NCI-H1436 treated with DMSO at 0.1 percent for 48 hours (cell line): ENCODE measurements at places on chromosomes 16 and 17.

DNA sequence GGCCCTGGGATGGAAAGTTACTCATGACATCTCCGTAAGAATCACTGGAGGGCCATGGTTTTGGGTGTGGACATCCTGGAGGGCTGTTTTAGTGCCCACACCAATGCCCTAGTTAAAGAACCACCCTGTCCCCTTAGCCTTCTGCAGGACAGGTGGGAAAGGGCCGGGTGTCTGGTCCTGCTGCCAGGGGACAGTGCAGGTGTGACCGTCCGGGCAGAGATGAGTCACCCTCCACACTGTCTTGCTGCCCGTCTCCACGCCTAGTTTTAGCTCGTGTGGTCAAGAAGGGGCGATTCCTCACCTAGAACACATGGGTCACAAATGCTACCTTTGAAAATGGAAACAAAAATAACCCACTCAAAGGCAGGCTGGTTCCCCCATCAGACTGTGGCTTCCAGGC lies 17.0 kb downstream of the CEP295NL start:
- DNase-seq, result no peak

DNA sequence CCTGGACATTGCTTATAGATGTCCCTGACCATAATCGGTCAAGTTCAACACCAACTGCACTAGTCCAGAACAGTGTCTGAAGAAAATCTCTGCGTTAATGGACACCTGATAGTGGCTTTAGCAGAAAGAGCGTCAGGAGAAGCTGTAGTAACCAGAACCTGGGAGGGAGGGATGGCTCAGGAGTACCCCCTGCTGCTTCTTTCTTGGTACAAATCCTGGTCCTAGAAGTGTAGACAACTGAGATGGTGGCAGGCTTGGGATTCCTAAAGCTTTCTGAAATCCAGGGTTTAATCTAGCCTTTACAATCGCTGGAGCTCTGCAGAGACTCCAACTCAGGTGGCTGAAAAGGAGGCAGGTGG lies 5.4 kb downstream of the MAP3K14 start:
- DNase-seq, result no peak

- no peak for DNase-seq
Observed at GRCh38 chr16:7086822-7087616, 245.6 kb upstream of the RBFOX1 start.

DNA sequence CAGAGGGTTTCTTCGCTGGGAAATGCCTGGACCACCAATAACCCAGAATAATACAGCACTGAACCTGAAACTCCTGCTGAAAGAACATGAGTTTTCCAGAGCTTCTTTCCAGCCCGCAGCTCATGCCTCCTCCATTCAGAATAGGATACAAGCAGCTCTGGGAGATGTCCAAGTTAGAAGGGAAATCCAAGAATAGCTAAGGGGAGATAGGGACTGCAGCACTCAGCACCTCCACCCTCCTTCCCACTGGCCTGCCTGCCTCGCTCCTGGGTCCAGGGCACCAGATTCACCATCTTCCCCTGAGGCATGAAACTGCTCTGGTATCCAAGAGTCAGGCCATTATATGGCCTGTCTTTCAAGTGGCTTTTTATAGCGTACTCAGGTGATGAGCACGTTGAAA lies 4.1 kb downstream of the KRT31 start:
- no peak for DNase-seq

GRCh38 chr16:4615384-4616046 lies 827 bp upstream of the UBALD1 start:
- DNase-seq, result no peak

- DNase-seq, result no peak
Observed at GRCh38 chr16:3413730-3414379, 12.8 kb downstream of the ZNF174 start.

DNA sequence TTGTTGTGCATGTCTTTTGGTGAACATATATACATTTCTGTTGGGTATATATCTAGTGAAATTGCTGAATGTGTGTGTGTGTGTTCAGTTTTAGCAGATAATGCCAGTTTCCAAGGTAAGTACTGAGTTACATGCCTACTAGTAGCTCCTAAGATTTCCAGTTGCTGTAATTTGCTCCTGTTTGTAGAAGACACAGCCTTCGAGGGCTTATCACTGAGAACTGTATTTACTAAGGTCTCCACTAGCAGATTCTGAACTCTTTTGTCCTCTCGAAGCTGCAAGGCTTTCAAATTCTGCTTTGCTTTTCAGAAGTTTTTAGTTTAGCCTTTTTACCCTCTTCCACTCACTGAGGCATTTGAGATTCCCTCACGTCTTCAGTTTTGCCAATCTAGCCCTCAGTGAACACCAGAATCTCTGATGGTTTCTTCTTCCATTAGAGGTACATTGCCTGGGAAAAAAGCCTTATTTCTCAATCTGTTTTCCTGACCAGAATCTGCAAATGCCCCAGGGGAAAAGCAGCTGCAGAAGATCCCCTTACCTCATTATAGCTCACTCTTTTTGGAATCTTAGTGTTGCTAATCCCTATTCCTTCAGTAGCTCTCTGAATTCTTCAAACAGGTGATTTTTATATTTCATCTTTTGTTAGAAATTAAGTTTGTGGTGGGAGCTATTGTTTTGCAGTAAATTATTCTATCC lies 52.9 kb downstream of the NF1 start:
- no peak for DNase-seq

DNA sequence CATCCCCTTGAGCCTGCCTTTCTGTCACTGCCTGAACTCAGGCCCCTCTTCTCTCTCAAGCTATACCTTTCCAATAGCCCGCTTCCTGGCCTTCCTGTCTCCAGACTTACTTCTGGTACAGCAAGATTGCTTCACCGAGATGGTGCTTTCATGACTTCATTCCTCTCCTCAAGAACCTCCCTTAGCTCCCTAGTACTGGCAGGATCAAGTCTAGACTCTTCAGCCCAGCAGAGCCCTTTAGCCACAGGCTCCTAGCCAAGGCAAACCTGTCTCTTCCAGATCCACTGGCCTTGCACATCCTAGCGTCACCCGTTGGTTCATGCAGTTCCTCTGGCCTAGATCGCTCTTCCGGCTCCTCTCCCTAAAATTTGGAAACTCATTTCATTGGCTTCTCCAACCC lies 6.4 kb upstream of the ATP2A3 start:
- DNase-seq, result no peak

DNA sequence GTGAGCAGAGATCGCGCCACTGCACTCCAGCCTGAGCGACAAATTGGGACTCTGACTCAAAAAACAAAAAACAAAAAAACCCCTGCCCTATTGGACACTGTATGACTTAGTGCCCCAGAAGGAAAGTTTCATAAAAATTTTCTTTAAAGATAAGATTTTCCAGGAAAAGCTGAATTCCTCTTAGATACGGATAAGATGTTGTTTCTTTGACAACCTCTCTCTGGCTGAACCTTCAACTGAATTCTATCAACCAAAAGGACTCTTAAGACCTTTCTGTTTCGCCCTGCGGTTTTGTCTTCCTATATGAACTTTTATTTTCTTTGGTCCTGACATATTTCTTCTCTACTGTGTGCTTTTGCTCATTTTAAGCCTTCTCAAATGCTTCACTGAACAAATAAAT lies 35.8 kb downstream of the CPPED1 start:
- DNase-seq, result no peak

DNA sequence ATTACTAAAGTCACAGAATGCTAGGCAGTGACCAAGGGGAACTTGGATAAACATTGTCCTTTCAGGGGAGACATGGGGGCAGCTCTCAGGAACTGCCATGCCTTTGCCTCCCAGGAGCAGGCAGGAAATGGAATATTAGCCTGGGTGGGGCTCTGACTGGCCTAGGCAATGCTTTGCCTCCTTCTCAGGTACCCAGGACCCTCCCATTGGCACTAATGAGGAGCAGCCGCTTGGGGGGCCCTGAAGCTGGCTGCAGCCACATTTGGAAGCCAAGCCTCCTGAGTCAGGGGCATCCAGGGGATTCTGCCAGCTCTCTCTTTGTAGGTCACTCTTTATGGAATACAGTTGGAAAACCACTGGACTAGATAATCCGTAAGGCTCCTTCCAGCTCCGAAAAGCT lies 5.5 kb downstream of the CPSF4L start:
- DNase-seq, result no peak

DNA sequence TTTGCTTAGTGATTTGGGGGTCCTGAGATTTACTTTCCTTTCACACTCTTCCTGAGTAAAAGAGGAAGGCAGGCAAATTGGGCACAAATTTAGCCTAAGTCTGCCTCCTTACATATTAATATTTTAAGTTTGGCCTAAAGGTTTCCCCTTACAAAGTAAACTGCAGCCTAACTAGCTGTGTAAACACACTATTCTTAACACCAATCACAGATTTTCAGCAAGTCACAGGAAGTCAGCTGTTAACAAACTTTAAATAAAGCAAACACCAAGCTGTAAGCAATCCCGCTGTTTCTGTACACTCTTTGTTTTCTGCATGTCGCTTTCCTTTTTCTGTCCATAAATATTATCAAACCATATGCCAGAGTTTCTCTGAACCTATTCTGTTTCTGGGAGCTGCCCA lies 45.1 kb upstream of the ABCC11 start:
- DNase-seq, result no peak

GRCh38 chr16:84751947-84752346 lies 52.1 kb downstream of the USP10 start:
- no peak for DNase-seq

GRCh38 chr16:81445143-81445961 lies 744 bp downstream of the CMIP start:
- no peak for DNase-seq
